ENCODE measurements at places on chromosomes 1 and 21.

GRCh38 chr1:21614419-21615115 is 54.6 kb downstream of the RAP1GAP start:
- no peak for DNase-seq

DNA sequence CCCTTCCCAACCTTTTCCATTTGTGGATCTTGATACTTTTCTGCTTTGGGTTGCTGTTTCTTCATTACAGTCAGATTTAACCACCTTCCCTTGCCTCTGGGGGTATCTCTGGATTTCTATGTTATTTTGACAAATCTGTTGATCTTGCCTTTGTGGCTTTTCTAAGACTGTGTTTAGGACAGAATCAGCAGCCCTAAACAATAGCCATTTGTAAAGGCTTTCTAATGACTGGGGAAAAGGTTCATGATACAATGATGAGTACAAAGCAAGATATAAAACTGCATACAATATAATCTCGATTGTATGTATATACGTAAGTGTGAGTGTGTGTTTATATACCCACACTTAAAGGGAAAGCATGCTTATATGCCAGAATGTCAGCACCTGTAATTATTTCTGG is 27.8 kb downstream of the FAM20B start:
- no peak for DNase-seq

DNA sequence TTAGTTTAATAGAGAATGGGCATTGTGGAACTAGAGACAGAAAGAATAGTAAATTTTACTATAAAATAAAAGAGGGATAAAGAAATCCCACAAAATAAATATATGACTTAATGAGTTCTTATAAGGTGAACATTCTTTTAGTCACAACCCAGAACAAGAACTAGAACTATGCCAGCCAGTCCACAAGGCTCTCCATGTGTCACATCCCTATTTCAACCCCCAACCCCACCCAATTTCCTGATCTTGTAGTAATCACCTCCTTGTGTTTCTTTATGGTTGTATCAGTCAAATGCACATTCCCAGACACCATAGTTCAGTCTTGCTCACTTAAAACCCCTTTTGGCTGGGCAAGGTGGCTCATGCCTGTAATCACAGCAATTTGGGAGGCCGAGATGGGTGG is 662.3 kb upstream of the CAMK1G start:
- no peak for DNase-seq

- DNase-seq, result peak; percentile 11
Measured at GRCh38 chr1:44500181-44501046, 95.4 kb downstream of the RNF220 start.

GRCh38 chr1:32413507-32414185 is 19.4 kb upstream of the BSDC1 start:
- DNase-seq, result peak; percentile 84

DNA sequence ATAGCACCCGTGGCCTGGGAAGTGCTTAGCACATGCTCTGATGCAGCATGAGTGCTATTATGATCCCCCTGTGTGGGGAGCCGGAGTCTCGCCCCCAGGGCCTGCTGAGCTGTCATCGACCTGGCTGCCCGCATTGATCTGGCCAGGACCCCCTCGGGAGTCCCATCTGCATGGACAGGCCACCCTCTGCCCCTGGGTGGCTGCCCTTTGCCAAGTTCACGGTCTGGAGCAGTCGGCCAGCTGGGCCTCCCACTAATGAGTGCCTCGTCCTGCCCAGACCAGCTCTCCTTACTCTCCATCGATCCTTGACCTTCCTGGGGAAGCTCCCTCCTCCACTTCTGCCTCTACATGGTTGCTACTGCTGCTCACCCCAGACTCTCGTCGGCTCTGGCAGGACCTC is 121.8 kb upstream of the RUNX3 start:
- no peak for DNase-seq

DNA sequence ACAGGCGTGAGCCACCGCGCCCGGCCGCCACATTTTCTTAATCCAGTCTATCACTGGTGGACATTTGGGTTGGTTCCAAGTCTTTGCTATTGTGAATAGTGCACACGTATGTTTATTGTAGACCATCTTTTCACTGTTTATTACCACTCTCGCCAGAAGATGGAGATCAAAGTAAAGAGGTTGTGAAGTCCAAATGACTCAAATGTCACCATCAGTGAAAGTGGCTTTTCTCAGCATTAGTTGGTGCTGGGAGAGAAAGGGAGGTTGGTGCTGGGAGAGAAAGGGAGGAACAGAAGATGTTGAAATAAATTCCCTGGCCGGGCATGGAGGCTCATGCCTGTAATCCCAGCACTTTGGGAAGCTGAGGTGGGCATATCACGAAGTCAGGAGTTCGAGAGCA is 10.4 kb upstream of the UHMK1 start:
- DNase-seq, result no peak

DNA sequence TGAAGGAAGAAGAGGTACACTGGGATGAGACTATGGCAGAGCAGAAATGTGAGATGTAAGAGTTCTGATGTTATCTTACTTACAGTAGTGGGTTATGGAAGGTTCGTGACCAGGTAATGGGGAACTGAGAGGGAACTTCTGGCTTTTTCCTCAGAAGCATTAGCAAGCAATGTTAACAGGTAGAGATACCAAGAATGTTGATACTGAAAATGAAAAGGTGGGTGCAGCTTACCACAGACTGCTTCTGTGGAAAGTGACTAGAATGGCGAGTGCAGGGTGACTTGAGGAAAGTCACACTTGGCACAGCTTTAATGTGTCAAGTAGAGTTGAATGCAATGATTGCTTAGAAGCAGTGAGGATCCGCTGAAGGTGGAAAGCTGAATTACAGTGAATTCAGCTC is 70.8 kb downstream of the PLA2G4A start:
- DNase-seq, result no peak

GRCh38 chr1:11458811-11459275 is 20.1 kb upstream of the DISP3 start:
- no peak for DNase-seq

- DNase-seq, result no peak
Measured at GRCh38 chr1:117414943-117415342, 47.7 kb downstream of the MAN1A2 start.

- no peak for DNase-seq
Measured at GRCh38 chr1:219128957-219129356, 44.7 kb upstream of the LYPLAL1 start.

DNA sequence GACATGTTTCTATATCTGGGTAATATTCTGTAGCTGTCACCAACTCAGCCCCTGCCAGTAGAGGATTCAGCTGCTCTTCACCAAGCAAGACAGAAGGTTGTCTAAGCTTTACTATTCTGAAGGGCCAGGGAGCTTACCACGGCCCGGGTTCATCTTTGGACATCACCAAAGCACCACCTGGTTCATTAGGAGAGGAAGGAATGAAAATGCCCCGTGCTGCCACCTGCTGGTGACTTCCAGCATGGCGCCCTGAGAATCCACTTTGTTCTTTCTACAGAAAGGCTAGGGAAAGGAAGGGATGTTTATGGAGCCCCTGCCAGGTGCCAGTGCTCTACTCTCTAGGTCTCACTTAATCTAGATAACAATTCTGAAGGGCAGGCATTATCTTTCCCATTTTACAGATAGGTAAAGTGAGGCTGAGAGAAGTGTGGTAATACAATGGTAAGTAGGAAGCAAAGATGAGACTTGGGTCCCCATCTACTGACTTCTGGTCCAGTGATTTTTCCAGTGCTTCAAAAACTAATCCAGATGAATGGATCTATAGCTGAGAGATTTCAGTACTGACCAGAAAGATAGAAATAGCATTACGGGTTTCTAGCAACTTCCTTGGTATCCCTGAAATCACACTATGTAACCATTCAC is 79.5 kb downstream of the BEND5 start:
- peak; percentile 68 for DNase-seq

- no peak for DNase-seq
Measured at GRCh38 chr1:244672946-244673682, 20.2 kb downstream of the DESI2 start.
